ENCODE measurements at places on chromosomes 13 and 19.

GRCh38 chr13:113976711-113977684 lies 3.1 kb upstream of the C13orf46 start:
- no peak for DNase-seq

DNA sequence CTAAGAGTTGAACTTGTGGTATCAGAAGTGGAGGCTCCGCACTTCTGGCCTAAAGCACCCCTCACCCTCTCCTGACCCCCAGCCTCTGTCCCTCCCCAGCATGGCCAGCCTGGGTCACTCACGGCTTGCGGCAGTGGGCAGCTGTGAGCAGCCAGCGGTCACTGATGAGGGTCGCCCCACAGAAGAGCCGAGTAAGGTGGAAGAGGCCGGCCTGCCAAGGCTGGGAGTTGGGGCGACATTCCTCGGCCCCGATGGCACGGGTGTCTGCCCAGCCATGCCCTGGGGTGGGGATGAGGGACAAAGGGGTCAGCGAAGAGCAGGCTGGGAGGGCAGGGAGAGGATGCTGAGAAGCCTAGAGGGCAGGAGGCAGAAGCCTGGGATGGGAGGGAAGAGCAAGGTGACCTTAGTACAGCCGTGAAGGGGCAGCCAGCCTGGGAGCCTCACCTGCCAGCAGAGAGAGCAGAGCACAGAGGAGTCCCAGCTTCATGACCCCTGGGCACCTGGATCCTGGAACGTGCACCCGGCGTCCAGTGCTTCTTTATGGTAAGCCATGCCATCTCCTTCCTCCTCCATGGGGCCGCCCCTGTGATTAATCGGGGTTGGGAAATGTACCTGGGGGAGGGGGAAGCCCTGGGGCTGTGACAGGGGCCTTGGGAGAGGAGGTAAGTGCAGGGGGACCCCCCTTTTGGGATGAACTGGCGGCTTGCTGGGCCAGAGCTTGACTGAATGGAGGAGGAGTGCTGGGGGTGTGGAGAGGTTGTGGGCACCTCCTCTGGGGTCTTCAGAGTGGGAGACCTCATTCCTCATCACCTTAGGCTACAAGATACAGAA lies 7.9 kb upstream of the KLK8 start:
- no peak for DNase-seq

- peak; percentile 44 for DNase-seq
Measured at GRCh38 chr13:27635266-27635665, 13.6 kb downstream of the POLR1D start.

- DNase-seq, result peak; percentile 96
Measured at GRCh38 chr13:36420437-36420891, 11.8 kb upstream of the CCNA1 start.

GRCh38 chr13:39170711-39171110 lies 132.5 kb downstream of the NHLRC3 start:
- DNase-seq, result no peak

DNA sequence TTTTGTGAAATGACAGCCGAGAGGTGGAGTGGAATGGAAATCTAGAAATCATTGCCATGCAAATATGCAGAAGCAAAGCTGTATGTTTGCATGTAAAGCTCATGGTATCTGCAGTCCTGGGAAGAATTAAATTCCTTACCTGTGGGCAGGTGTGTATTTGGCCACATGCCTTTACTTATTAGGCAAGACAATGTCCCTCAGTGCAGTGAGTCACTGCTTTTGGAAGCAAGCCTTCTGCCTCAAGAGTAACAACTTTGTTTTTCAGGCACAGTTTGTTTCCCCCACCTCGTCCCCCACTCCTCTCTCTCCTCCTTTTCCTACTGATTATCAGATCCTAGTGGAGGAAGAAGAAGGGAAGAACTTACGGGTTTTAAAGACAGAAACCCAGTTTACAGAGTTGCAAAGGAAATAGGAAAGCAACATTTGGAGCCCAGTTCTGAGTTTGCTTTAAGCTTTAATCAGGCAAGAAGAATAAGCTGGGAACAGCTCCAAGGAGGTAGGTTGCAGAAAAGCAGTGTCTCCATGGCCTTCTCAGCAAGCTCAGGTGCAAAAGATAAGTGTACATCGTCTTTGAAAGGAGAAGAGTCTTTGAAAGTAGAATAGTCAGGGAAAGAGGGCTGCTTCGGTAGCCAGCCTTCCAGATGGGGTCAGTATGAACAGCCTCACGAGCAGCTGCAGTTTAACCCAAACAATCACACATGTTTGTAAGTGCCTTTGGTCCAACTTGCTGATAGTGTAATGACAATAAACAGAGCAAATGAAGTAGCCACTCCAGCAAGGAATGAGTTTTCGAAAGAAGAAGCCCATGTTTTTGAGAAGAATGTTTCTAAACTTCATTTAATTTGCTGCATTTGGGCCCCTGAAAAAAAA lies 190.1 kb downstream of the KLF5 start:
- no peak for DNase-seq

DNA sequence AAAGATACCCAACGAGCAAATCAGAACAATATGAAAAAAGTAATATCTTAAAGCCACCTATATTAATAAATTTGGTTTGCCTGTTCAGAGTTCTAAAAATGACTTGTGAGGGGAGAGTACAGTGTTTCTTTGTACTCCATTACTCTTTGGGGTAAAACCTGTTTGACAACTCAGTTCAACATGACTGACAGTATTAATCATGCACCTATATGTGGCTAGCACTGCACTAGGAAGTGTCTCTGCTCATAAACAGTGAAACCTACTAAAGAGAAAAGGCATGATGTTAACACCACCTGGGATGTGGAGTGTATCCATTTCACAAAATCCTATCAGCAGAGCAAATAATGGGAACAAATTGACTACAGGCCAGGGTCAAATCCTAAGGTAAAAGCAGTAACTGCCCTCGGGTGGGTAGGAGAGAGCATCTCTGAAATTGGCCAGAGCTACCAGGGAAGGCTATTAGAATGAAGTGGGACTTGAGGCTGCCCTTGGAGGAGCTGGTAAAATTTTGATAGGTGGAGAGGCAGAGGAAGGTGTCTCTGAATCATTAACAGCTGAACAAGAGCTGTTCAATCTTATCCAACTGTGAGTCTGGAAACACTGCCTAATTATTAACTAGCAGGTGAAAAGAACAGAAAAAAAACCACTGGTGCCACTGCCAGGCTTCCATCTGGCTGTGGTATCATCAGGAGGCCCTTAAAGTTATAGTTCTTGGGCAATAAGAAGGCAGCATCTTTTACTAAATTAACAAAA lies 365.1 kb downstream of the DNAJC15 start:
- DNase-seq, result no peak

DNA sequence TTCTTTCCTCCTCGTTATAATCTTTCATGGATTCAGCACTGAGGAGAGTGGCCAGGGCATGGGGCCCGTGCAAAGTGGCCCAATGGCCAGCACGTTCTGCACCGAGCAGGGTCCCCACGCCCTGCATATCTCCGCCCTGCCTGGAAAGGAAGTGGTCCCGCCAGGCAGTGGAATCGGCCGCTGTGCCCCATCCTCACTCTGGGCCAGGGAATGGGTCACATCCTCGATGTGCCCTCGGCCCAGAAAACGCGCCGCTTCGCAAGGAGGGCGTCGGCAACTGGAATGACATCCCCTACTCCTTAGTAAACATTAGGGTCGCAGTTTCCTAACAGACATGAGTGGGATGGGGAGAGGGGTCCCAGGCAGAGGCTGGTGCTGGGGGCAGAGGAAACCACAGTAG lies 90.7 kb downstream of the ZNF254 start:
- DNase-seq, result no peak

DNA sequence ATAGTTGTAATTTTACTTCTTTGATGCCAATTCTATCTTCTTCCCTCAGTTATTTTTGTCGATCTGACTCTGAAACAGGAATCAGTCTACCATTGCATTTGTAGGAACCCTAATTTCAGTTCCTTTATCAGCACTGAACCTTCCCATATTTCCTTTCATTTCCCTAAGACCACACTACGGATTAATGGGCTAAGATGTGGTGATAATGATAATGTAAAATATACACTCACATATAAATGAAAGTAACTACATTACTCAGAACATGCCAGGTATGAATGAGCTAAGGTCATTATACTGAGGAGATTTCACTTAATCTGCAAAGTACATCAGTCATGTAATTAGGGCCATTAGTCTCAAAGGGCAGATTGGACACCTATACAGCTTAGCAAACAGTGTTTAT lies 60.2 kb upstream of the RFC3 start:
- no peak for DNase-seq

GRCh38 chr19:14992780-14993179 lies 13.1 kb upstream of the SLC1A6 start:
- no peak for DNase-seq

DNA sequence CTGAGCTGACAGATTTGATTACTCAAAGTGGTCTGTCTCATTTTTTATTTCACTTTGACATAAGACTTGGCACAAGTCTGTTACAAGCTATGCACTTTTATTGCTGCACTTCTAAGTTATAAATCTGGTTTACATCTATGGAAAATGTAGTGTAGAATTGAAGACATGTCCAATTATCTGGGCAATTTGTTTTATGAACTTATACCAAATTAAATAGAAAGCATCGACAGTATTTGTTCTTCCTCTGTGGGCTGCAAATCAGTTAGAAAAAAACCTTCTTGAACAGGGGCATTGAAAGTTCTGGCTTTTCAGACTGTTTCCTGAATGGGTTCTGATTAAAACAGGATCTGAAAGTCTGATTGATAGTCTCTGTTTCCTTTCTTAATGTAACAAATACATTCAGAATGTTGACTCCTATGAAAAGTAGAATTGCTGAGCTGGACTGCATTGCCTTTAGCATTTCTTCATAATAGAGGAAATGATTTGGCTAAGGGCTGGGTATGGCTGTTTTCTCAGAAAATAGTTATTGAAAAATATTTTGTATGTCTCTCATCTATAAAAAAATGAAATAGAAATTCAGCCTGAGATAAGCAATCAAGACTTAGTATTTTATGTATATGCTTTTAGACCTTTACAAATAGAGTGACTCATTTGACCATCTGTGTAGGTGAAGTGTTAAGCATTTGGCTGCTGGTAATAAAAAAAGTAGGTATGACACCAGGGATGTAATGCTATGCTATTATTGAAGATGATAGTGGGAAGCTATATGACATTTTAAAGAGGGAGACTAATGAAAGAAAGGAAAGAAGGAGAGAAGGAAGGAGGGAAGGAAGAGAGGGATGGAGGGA lies 210.9 kb upstream of the SPRY2 start:
- DNase-seq, result no peak

DNA sequence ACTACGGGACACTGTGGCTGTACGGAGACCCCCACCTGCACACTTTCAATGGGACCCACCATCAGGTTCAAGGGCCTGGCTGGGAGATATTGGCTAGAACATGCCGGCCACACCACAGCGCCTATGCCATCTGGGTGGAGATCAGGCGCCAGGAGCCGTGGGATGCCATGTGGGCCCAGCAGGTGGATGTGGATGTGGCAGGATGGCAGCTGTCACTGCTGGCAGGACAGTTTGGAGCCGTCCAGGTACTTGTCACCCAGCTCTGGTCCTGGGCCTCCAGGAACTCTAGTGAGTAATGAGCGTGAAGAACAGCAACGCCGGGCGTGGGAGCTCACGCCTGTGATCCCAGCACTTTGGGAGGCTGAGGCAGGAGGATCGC lies 15.7 kb upstream of the FXYD3 start:
- no peak for DNase-seq
